ENCODE measurements at places on chromosomes 6 and 20. TPM values are rescaled to one million over a fixed set of nuclear protein-coding genes. Genes with fewer than 3 reads are reported as not detected.

WFDC12 gene
- total RNA-seq = not detected

GPSM3 gene
- 0.20 TPM for total RNA-seq

LZTS3 gene
- not detected for total RNA-seq

SLC12A5 gene
- total RNA-seq = 0.15 TPM

MCM8 gene
- 15.9 TPM for total RNA-seq

STK35 gene
- 7.6 TPM for total RNA-seq

GSTA5 gene
- total RNA-seq = not detected

PHF20 gene
- total RNA-seq = 57.7 TPM

RIPPLY2 gene
- not detected for total RNA-seq

PSMB9 gene
- total RNA-seq = 96.5 TPM

CLVS2 gene
- total RNA-seq = not detected

ATP6V1G2 gene
- 3.4 TPM for total RNA-seq

- DNase-seq = no peak
Measured at GRCh38 chr20:46083531-46084061, 6.2 kb downstream of the NCOA5 start.

DNA sequence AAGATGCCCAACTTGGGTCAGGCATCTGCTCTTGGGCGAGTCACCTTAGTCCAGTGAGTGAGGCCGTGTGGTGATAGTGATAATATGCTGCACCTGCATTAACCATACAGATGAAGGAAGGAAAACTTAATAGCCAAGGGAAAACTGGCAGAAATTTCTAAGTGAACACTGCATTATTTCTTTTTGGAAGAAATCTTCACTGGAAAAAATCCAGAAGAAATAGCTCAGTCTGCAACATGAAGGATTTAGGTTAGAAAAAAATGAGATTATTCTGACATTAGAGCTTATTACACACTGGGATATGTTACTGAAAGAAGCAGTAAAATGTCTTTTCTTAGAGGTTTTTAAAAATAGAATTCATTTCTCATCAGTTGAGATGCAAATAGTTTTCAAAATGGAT lies 947.3 kb downstream of the KIF16B start:
- DNase-seq = no peak

- DNase-seq = no peak
Measured at GRCh38 chr6:161954077-161954476, 680.2 kb upstream of the AGPAT4 start.

GRCh38 chr6:41836660-41837052 lies 49.2 kb downstream of the TOMM6 start:
- DNase-seq = no peak

- no peak for DNase-seq
Measured at GRCh38 chr6:41256383-41256782, 28.2 kb downstream of the TREML4 start.

GRCh38 chr6:29035951-29036350 lies 9.0 kb downstream of the OR2W1 start:
- no peak for DNase-seq

GRCh38 chr20:50197463-50198179 lies 7.0 kb downstream of the CEBPB start:
- DNase-seq = no peak

DNA sequence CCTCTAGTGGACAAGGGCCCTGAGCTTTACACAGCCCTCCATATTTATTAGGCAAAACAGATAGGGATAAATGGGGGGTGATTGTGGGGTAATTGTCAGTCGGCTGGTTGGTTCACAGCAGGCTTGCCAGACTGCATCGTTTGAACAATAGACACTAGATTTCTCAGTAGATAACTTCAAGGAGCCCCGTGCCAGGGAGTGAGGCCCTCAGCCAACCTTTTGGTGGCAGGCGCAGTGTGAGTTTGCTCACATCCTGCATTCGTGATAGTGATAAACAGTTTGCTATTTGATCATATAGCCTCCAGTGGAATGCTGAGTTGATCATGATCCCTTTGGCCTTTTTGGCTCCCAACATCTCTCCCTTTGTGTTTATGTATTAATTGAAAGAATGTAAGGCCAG lies 3.6 kb upstream of the ABHD12 start:
- peak; percentile 74 for DNase-seq

DNA sequence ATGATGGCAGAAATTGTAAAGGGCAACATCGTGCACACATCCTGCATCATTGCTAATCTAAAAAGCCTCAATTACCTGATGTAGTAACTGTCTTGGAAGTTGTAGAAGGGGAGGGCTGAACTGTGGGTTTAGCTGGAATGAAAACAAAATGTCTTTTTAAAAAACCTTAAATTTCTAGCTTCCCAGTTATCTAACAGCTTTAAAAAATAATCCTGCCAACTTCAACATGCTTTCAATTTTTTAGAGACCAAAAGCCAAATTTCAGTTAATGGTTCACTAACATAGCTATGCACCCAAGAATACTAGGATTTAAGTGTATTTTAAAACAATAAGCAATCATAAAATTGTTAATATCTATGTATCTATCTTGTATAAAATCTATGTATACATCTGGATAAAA lies 11.9 kb downstream of the CD164 start:
- DNase-seq = no peak

GRCh38 chr6:3848925-3849605 lies at the start of gene FAM50B:
TSS of gene FAM50B (plus strand) at chr6:3849373. CDS start at chr6:3849812, 439 bp downstream.
- DNase-seq = no peak

GRCh38 chr6:168116975-168117899 lies 38.2 kb upstream of the FRMD1 start:
- DNase-seq = no peak

- no peak for DNase-seq
Measured at GRCh38 chr6:63897952-63898351, 262.4 kb downstream of the PHF3 start.

- DNase-seq = peak; percentile 59
Measured at GRCh38 chr6:42190554-42191183, 4.1 kb downstream of the GUCA1B start.

DNA sequence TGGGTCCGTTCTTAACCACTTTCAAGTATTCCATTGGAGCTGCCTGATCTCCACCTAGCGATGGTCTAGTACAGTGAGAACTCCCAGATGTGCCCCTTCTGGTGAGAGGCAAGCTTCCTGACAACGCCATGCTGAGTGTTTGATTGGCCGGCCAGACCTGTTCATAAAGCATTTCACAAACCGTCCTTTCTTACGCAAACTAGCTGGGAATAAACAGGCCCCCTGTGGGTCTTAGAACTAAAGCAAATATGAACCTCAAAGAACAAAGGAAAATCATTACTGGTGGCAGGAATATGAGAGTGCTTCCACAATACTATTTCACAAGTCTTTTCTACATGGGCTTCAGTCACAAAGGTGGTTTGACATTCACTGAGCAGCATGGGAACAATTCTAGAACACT lies 15.6 kb upstream of the GCNT2 start:
- no peak for DNase-seq

DNA sequence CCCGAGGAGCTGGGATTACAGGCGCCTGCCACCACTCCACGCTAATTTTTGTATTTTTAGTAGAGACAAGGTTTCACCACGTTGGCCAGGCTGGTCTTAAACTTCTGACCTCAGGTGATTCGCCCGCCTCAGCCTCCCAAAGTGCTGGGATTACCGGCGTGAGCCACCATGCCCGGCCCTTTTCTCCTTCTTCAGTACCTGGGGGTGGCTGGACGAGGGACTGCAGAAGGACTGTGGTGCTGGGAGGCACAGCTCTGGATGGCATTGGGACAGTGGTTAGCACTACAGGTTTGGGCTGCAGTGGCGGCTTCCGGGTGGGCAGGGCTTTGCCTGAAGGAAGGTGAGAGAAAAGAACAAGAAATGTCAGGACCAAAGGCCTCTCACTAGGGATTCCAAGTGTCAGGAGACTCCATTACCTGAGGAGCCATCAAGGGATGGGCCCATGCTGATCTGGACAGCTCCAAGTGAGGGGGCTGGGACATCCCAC lies 7.4 kb downstream of the ATF6B start:
- no peak for DNase-seq

- no peak for DNase-seq
Measured at GRCh38 chr20:59573837-59574236, 30.5 kb upstream of the PHACTR3 start.

DNA sequence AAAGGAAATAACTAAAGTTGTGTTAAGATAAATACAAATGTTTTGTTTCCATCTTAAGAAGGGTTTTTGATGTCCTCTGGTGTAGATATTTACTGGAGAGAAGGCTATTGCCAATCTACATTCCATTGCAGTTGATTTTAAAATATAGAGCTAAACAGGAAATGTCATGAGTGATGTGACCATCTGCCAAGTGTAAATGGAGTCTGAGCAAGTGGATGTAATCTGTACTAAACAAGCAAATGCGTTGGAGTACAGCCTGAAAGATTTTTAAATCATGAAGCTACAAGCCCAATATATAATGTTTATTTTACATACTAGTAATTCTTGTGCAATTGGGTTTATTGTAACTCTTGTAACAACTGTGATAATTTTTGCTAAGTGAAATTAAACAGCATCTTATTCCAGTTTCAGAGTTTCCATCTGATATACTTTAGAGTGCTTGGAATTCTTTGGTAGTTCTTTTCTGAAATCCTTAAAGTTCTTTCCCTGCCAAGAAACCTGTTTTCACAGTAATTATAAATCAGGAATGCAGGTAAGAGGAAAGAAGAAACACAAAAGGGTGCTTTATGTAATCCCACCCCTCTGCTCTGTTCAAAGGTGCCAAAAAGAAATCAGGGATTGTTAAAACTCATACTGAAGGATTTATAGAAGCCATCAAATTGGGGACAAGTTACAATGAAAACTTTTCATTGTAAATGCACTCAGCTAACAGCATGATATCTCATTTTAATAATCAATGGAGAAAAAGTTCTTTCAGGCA lies 47.2 kb upstream of the FLRT3 start:
- DNase-seq = peak; percentile 50

GRCh38 chr6:151390851-151391470 lies 398 bp downstream of the ZBTB2 start:
- peak; percentile 76 for DNase-seq

DNA sequence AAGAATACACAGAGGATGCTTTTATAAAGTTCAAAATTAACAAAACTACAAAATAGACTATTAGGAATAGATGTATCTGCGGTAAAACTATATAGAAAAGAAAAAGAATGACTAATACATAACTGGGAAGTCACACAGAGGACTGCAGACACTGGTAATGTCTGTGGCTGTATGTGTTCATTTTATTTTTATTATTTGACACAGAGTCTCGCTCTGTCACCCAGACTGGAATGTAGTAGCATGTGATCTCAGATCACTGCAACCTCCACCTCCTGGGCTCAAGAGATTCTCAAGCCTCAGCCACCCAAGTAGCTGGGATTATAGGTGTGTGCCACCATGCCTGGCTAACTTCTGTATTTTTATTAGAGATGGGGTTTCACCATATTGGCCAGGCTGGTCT lies 38.9 kb downstream of the ESF1 start:
- DNase-seq = no peak

- no peak for DNase-seq
Measured at GRCh38 chr20:53385941-53386767, 207.5 kb downstream of the ZNF217 start.

GRCh38 chr20:60999250-60999649 lies 252.8 kb upstream of the CDH4 start:
- DNase-seq = peak; percentile 55

DNA sequence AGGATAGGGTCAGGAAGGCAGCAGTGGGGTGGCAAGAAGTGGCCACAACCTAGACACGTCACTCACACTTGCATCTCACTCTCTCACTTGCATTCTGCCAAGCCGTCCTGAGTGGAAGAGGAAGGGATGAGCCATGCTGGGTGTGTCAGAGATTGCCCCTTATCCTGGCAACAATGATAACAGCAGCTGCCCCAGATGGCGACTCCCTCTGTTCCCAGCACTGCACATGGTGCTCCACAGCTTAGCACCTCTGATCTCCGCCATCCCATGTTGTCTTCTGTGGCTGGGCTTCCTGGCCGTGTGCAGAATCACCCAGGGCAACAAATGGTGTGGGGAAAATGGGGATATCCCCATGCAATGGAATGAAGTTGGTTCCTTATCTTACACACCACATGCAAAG lies 11.1 kb downstream of the KCNB1 start:
- DNase-seq = no peak

DNA sequence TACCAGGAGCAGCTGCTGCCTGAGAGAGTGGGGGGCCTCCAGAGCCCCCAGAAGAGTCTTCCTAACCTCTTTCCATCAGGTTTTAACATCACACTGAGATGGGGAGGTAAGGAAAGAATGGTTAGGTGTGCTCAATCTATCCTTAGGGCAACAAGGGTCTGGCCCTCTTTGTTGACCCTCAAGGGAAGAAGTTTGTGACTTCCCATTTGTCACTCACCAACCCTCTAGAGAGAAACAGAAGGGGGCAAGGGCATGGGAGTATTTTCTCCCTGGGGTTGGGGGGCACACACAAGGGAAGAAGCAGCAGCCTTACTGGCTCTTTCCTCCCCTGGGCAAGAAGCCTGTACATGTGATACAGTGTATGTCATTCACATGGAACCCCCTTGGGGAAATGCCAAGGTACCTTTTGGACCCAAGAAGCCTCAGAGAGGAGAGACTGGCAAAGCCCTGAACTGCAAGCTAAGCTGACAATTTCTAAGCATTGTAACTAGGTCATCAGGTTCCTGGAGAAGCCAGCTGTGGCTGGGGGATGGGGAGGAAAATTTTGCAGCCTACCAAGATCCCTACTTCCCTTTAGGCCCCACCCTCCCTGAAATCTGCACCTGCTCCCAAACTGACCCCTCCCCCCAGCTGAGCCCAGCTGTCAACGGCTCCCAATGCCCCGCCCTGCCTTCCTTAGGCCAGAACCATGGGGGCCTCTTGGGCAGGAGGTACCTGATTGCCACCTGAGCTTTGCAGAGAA lies 14.5 kb downstream of the BCL2L1 start:
- DNase-seq = no peak

DNA sequence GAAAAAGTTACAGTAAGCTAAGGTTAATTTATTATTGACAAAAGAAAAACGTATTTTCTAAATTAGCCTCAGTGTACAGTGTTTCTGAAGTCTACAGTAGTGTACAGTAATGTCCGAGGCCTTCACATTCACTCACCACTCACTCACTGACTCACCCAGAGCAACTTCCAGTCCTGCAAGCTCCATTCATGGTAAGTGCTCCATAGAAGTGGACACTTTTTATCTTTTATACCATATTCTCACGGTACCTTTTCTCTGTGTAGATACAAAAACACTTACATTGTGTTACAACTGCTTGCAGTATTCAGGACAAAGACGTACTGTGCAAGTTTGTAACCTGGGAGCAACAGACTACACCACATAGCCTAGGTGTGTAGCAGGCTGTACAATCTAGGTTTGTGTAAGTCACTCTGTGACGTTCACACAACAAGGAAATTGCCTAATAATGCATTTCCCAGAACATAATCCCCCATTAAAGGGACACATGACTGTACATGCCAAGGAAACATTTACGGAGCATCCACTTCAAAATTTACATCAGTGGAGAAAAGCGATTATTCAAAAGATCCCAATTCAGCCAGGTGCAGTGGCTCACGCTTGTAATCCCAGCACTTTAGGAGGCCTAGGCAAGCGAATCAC lies 133.4 kb downstream of the BANF2 start:
- DNase-seq = no peak

DNA sequence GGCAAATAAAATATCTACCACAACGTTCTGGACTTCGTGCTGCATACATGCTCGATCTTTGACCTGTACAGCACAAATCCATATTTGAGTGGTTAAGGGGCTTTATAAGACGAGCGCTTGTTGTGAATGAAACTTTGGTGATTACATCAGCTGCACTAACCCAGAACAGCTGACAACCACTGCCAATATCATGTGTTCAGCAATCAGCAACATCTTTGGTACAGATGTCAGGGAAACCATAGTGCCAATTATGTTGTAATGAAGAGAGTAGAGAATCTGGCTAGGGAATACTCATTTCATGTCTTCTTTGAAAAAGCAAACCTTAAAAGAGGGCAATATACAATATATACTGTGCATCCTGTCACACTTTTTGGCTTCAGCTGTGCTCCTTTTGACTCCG lies 188.6 kb upstream of the NT5E start:
- DNase-seq = no peak

- no peak for DNase-seq
Measured at GRCh38 chr20:58576603-58576970, 61.4 kb upstream of the APCDD1L start.
